ENCODE measurements at places on chromosomes 1 and 21.

GRCh38 chr1:91747666-91748065 is 138.3 kb downstream of the TGFBR3 start:
- DNase-seq, result no peak

GRCh38 chr1:9302745-9303524 is 10.2 kb downstream of the SPSB1 start:
- no peak for DNase-seq

DNA sequence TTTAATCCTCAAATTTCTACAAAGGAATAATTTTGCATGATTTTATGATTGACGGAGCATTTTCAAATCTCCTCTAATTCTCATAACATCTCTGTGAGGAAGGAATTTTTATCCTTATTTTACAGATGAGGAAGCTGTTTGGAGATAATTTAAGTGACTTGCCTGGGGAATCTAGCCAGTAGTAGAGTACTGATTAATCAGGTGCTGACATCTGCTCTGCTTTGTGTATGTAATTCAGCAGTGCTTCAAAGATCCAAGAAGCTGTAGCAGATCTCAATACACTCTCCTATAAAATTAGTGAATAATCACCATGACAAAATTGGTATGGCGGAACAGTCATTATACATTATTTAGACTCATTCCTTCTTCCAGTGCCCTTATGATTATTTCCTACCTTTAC is 46.0 kb downstream of the DPH5 start:
- DNase-seq, result no peak

DNA sequence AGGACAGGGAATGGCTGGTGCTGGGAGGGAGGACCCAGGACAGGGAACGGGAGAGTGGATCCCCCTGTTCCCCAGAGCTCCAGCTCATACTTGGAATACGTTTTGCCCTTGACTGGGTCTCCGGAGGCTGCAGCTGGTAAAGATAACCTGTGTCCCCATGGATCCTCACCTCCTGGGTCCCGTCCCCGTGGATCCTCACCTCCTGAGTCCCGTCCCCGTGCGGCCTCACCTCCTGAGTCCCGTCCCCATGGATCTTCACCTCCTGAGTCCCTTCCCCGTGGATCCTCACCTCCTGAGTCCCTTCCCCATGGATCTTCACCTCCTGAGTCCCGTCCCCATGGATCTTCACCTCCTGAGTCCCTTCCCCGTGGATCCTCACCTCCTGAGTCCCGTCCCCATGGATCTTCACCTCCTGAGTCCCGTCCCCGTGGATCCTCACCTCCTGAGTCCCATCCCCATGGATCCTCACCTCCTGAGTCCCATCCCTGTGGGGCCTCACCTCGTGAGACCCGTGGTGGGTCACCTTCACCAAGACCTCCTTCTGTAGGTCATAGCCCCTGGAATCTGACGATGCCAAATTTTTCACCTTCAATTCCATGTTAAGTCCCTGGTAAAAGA is 61.4 kb downstream of the SCCPDH start:
- DNase-seq, result no peak

- no peak for DNase-seq
These were observed 14.2 kb upstream of the SLC44A3 start for GRCh38 chr1:94805912-94806311.

- DNase-seq, result no peak
These were observed 5.4 kb downstream of the CNTN2 start for GRCh38 chr1:205048382-205048781.

DNA sequence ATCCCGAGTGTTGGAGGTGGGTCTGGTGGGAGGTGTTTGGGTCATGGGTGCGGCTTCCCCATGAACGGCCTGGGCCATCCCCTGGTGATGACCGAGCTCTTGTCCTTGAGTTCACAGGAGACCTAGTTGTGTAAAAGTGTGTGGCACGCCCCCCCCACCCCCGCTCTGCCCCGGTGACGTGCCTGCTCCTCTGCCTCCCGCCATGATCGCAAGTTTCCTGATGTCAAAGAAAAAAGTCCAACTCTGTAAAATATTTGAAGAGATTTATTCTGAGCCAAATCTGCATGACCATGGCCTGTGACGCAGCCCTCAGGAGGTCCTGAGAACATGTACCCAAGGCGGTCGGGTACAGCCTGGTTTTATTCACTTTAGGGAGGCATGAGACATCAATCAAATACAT is 125.1 kb upstream of the COL6A1 start:
- DNase-seq, result no peak
